ENCODE measurements at places on chromosomes 2 and 18.

DNA sequence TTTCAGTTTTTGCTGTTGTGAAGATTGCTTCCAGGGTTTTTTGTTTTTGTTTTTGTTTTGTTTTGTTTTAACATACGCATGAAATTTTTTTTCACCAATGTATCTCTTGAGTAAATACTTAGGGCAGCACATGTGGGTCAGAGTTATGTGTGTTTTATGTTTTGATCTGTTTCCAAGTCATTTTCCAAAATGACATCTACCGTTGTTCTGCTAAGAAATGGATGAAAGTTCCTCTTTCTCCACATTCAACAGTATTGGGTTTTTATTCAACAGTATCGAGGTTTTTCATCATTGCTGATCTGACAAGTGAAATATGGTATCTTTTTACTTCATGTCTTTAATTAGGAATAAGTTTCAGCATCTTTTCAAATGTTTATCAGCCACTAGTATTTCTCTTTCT is 16.7 kb downstream of the RNF144A start:
- DNase-seq: no peak

GRCh38 chr2:51153236-51153635 is 121.3 kb upstream of the NRXN1 start:
- DNase-seq: no peak

DNA sequence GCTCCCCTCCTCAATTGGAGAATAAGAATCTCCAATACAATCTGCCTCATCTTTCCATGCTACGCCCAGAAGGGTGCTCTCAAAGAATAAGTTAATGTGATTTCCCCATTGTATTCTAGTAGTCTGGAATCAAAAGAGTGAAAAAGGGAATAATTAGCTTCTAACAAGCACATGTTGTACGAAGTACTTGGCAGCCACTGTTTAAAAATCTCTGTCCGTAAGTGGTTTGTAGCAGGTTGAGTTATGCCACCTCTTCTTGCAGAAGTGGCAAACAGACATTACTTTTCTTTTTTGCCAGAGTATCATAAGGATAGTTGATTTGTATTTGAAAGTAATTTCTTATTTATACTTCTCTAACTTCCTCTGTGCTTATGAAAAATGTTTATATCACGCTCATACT is 184.7 kb downstream of the CD226 start:
- no peak for DNase-seq

- peak; percentile 17 for DNase-seq
Observed at GRCh38 chr2:164992818-164993217, 37.5 kb upstream of the SLC38A11 start.

GRCh38 chr18:23172591-23173380 is 37.5 kb downstream of the CABLES1 start:
- DNase-seq: no peak

GRCh38 chr2:105961599-105962146 is 217.0 kb downstream of the NCK2 start:
- no peak for DNase-seq

- DNase-seq: no peak
Observed at GRCh38 chr2:105541189-105542050, 142.6 kb upstream of the FHL2 start.

DNA sequence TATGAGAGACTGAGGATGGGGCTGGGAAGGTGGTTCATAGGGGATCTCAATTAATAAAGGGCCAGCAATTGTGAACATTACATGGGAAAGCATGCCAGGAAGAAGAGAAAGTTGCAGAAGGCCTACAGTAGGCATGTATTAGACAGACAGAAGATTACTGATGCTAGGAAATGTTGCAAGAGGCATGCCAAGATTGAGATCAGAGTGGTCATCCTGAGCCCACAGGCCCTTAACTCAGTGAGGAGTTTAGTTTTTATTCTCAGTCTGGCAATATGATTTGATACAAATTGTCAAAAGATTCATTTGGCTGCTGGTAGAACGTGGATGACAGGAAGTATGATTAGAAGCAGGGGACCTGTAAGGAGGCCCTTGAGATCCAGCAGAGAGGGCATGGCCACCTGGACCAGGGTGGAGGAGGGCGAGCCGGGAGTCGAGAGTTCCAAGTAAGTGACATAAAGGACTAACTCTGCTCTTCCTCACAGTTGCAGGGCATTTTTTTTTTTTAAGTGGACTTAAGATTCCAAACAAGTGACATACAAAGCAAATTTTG is 54.9 kb downstream of the EPHA4 start:
- DNase-seq: no peak

DNA sequence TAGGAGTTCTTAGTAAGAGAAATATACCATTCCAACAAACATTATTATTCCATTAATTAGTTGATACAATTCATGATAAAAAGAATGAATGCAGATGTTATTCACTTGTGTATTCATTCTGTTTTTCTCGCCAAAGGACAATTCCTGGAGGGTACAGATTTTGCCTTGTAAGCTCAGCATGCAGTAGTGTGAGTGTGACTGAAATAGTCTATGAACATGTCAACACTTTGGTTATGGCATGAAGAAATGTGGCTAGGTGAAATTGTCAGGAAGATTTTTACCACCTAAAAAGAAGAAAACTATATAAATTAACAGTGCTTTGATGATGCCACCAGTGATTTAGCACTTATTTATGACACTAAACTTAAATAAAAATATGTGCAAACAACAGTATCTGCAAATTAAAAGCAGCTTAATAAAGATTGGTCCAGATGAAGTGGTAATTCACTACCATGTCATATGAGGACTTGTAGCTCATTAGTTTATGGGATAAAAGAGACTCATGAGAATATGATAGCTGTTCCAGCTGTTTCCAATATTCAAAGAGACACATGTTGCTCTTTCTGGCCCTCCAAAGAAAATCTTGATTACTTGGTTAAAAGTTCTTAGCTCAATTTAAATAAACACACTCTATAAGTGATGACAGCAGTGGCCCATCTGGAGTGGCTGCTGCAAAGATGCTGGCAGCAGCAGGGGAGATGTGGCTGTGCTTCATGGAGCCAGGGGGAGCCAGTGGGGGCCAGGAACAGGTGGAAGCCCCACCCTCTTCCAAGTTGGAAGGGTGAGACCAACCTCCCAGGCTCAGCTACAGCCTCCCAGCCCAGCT is 165.0 kb downstream of the CDH19 start:
- DNase-seq: no peak

- DNase-seq: no peak
Observed at GRCh38 chr2:169732583-169733358, 861 bp upstream of the KLHL23 start.

GRCh38 chr2:217478831-217479455 is 523.9 kb downstream of the TNS1 start:
- DNase-seq: no peak

DNA sequence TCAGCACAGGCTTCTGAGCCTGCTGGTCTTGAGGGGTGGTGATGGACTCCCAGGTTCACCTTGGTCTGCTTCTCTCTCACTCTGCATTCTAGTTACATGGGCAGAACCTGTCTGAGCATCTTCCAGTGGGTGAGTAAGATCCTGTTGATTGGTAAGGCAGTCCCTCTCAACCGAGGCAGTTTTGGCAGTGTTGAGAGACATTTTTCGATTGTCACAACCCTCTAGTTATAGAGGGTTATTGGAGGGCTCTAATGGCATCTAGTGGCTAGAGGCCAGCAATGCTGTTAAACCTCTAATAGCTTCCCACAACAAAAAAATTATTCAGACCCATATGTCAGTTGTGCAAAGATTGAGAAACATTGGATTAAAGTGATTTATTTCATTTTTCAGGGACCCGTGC is 9.3 kb upstream of the MGAT5 start:
- DNase-seq: no peak

DNA sequence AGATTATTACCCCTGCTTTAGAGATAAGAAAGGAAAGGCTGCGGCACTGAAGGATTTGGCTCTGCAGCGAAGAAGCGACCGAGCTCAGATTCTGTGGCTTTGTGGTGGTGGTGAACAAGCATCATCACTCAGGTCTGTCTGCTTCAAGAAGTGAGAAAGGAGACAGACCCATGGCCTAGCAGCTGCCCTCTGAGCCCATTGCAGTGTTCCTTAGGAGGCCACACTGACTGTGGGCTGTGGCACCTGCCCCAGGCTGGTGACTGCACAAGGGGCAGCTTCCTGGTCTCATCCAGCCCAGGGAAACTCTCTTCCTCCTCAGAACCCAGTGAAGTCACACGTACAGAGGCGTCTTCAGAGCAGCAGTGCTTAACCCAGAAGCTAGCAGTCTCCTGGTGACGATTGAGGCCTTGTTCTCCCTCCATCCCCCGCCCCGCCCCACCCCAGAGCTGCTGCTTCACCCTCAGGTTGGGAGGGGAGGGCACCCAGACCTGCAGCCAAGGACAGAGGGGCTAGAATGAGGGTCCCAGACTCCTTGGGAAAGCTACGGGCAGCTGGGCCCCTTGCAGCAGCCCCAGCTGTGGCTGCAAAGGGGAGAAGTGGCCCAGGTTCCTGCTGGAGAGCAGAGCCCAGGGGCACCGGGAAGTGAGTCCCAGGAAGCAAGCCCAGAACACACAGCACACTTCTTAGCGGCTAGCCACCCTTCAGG is 22.2 kb downstream of the BIN1 start:
- DNase-seq: no peak

- no peak for DNase-seq
Observed at GRCh38 chr2:27888790-27889189, 1.4 kb downstream of the RBKS start.

DNA sequence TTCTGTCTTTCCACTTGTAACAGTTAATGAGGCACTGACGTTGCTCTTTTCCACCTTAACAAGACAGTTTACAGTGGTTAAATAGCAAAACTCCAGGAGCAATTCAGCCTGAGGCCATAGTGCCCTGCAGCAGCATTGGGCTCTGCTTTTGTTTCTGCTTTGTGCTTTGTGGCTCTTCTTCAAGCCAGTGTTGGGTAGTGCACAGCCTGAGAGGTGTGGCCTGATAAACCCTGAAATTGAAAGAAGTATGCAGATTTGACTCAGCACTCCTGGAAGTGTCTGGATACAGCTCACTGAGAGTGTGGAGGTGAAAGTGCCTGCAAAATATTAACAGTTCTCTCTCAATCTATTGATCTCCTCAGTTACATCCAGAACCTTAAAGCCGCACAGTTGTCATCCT is 63.0 kb downstream of the STK25 start:
- no peak for DNase-seq

DNA sequence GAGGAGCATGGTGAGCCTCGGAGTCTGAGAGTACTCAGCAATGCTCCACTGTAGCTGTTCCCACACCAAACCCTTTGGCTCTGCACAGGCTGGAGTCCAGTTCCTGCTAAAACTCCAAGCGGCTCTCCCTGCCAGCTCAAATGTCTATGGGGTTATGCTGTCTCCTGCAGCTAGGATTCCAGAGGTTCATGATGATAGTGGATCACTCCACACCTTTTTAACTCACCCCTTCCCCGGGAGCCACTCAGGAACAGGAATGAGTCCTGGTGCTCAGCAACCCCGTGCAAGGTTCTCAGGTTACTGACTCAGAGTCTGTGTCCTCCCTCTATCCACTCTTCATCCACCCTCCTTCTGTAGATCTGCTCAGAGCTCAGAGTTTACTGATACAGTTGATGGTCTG is 410.0 kb downstream of the CDH19 start:
- DNase-seq: no peak

- no peak for DNase-seq
Observed at GRCh38 chr2:218961651-218962570, 2.4 kb downstream of the CDK5R2 start.

GRCh38 chr2:42139101-42139500 is 30.1 kb upstream of the EML4 start:
- DNase-seq: no peak

GRCh38 chr2:228474466-228474865 is 293.0 kb upstream of the SPHKAP start:
- DNase-seq: no peak

- DNase-seq: no peak
Observed at GRCh38 chr2:181904022-181904632, 12.6 kb downstream of the ITPRID2 start.

GRCh38 chr2:26114151-26114550 is 58.7 kb upstream of the GAREM2 start:
- DNase-seq: no peak

GRCh38 chr2:164796999-164797398 is 44.6 kb downstream of the COBLL1 start:
- no peak for DNase-seq

DNA sequence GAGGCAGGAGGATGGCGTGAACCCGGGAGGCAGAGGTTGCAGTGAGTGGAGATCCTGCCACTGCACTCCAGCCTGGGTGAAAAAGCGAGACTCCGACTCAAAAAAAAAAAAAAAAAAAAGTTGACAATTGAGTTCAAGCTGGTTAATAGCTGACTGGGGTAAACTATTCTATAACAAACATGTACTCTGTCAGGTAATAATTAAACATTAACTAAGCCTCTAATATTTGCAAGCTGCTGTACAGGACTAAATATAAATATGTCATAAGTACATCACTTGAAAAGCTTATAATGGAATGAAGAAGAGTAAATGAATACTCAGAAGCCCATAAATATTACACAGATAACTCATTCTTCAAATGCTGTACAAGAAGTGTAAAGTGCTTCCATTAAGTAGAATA is 190.4 kb upstream of the CRIM1 start:
- no peak for DNase-seq

DNA sequence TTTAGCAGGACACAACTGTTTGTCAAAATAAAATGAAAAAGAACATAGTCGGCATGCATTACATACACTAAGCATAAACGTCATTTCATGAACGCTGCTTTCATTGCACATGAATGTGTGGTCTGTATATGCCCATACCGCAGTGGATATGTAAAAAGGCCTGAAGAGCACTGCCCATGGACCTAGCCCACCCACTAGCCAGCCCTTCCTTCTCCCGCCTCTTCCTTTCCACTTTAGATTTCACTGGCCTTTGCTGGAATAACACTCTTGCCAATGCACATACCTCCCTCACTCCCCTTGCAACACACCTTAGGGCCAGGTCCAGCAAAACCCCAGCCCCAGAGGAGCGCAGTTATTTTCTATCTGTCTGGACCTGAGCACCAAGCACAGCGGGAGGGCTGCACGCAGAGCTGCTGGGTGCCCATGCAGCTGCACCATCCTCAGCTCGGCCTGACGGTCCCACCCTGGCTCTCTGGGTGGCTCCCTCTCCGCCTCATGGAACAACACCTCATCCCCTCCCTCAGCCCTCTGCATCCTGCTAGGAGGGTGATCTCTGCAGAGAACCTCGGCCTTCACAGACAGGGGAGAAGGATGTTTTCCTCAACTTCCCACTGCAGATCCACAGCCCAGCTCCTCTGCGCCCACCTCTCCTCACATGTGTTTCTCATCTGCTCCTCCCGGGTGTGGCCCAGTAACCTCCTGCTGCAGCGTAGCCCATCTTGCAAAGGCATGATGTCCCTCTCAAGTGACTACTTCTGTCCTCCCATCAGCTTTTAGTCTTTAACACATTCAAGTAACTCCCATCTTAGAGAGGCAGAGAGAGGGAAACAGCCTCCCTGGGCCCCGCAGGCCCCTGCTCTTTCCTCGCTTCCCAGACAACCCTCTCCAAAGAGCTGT is 72.7 kb downstream of the FBXO15 start:
- no peak for DNase-seq

- DNase-seq: no peak
Observed at GRCh38 chr2:221896505-221897151, 324.5 kb upstream of the EPHA4 start.

GRCh38 chr2:108587621-108588020 is 53.4 kb downstream of the LIMS1 start:
- DNase-seq: no peak

Data from activated T-cell treated with anti-CD3 and anti-CD28 coated beads for 1 hour (primary cell).